ENCODE measurements at places on chromosomes 12 and 14.
A peak's percentile ranks its signal among the peaks of the same experiment; 100 is the strongest.

GRCh38 chr12:100266585-100266834, 369 bp downstream of the DEPDC4 start:
- DNase-seq, result no peak

GRCh38 chr14:90724866-90725265, 91.4 kb downstream of the TTC7B start:
- no peak for DNase-seq

DNA sequence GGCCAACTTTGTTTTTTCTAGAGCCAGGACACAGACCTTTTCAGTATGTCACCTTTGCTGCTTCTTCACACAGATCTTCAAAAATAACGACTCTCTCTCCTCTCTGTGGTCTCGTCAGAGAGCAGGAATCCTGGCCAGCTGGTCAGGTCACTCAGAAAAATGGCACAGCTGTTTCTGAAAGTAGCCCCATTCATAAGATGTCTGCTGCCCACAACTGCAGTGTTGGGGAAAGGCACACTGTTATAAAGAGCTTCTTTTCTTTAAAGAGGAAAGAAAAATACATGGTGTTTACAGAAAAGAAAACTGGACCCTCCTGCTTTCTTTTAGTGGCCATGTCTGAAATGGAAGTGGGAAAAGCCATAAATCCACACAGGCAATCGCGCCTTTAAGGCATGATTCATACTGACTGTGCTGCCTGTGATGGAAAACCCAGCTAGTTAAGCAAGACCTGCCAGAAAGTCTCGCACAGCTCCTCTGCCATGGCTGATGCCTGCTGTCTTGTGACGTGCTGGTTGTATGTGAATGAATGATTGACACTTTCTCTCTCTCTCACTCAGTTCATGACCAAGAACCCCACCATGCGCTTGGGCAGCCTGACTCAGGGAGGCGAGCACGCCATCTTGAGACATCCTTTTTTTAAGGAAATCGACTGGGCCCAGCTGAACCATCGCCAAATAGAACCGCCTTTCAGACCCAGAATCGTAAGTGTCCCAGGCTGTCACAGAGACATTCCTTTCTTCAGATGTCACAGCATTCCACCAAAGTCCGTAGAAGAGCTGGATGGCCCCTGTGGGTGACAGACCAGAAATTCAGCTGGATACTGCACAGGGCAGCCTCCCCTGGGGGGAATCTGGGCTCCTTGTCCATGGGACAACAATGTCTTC, 147.9 kb upstream of the HIF1A start:
- peak; percentile 77 for DNase-seq

- DNase-seq, result no peak
These were observed 52.1 kb upstream of the ATP2B1 start for GRCh38 chr12:89760783-89761182.

DNA sequence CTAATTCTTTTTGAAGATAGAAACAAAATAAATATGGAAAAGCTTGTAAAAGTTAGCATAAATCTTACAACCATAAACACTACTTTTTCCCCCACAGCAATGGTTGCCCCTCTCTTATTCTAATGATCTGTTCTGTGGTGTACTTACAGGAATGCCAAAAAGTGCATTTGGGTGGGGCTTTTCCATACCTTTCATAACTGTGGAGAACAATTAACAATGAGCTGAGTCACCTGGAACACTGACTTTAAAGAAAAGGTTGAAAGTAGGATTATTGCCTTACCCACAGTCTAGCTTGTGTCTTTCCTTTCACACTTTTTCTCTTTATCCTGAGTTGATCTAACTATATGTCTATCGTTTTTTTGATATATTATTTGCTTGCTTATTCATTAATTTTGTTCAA, 86.9 kb downstream of the TPH2 start:
- DNase-seq, result no peak

GRCh38 chr14:99664058-99664936, 19.4 kb downstream of the HHIPL1 start:
- DNase-seq, result no peak

DNA sequence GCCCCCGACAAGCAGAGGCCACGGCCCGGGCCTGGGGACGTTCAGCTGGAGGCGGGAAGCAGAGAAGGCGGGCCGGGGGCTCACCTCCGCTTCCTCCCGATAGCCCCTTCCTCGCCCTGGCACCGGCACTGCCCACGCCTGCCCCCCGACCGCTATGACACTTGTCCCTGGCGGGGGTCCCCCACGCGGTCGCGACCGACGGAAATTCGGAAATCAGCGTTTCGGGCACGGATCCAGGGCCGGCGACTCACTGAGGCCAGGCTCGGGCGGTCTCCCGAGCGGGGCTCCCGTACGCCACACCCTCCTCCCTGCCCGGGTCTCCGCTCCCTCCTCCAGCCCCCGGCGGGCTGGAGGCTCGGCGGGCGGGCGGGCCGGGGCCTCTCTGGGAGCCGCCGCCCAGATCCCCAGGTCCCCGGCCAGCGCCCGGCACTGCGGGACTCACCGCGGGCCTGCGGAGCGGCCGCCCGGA, 581 bp downstream of the PITPNM2 start:
- DNase-seq, result peak; percentile 60

DNA sequence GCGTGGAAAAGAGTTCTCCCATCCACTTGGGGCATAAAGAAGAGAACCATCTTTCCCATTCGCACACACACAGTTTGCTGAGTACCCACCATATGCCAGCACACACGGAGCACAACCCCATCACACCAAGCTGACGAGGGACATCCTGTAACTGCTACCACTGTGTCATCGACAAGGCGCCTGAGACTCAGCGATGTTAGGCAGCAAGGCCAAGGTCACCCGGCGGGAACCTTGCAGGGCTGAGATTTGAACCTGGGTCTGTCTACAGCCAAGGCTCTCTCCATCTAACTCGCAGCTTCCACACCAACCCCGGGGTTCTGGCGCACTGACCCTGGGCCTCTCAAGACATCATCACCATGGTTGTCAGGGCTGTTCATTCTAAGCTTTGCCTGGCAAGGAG, 60.0 kb downstream of the CCDC85C start:
- no peak for DNase-seq

DNA sequence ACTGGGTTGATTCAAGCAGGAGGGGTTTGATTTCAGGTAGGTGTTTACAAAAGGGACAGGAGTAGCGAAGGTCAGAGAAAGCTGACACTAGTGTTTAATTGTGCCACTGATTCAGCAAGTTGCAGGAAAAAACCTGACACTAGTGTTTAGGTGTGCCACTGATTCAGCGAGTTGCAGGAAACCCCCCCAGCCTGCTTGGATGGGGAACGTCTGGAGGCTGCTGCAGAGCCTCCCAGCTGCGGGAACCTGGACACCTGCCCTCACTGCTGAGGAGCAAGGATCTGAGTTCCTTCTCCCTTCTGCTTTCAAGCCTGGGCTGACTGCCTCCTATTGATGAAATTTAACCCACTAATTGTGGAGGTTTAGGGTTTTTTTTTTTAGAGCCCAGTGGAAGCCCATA, 84.2 kb downstream of the AVPR1A start:
- DNase-seq, result no peak

DNA sequence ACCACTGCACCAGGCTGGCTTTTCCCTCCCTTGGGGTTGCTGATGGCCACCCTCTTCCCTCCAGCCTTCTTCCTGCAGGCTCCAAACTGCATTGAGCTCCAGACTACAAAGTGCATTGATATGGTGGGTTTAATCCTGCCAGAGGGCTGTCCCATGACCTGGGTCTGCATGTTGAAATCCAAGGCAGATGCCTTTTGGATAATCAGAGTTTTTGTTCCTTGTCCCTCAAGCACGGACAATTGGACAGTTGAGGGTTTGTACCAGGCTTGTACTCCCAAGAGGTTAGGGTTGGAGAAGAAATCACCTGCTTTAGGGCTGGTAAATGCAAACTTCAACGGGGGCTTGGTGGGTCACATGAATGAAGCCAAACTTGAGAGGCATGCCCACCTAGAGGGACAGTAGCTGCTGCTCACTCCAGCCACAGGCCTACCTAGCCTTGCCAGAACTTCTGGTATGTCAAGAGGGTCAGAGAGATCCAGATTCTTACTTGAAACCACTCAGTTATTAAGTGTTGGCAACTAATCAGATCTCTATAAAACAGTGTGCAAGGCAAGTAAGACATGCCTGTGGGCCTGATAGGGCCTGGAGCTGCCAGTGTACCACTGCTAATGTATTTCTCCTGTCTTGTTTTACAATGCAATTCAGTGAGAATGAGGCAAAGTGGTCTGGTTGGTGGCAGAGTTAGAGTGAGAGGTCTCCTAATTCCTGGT, 21.7 kb upstream of the KRT83 start:
- DNase-seq, result no peak

DNA sequence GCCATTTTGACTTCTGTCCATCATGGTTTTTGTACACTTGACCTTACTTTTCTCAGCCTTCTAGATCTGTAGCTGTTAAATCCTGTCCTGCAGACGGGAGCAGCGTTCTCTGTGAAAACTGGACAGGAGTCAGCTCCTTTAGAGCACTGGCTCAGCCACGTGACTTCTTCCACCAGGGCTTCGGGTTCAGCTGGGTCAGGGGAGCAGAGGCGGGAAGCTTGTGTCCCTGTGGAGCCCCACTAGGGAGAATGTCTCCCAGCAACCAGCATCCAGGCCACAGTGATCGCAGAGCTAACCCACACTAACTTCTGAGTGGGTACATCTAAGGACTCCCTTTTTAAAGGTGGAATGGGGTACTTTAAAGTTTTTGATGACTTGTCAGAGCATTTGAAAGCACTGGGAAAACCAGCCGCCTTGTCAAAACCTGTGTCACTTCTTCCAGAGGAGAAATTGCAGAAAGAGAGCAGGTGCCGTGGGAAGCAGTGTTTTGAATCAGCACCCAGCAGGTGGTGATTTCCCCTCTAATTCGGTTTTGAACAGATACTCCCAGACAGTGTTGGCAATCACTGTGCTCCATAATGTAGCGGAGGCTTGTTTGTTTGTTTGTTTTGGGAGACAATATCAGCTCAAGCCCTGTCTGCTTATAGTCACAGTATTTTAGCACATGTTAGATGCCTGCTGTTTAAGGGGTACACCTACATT, 17.9 kb downstream of the DERA start:
- peak; percentile 28 for DNase-seq

GRCh38 chr12:69392179-69392928, 32.8 kb downstream of the YEATS4 start:
- no peak for DNase-seq

DNA sequence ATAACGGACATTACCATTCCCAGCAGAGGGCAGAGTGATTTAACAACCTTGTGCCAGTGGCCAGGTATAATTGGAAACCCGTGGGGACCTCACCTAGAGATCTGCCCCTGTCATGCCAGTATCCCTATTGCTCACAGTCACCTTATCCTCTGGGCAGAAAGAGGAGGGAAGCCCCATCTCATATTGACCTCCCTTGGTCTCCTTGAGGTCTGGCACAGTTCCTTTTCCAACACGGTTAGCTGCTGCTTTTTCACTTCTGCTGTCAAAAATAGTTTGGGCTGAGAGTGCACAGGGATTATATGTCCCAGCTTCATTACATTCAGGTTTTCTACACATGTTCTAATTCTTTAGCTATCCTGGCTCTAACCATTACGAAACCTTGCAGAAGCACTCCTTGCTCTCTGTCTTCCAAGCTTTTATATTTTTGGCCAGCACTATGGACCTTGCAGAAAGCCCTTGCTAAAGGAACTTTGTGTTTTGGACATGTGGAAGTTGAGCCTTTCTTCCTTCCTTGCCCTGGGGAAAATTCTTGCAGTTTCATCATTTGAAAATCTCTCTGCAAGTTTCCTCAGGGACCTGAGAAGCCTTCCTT, 111.7 kb upstream of the MIS18BP1 start:
- DNase-seq, result no peak

GRCh38 chr12:119678459-119678858, 10.5 kb downstream of the PRKAB1 start:
- peak; percentile 38 for DNase-seq

- no peak for DNase-seq
These were observed 147.7 kb upstream of the VASH1 start for GRCh38 chr14:76613616-76614015.

GRCh38 chr12:43758247-43758727, 303 bp downstream of the PUS7L start:
- peak; percentile 57 for DNase-seq

- no peak for DNase-seq
These were observed 40.3 kb downstream of the CEP128 start for GRCh38 chr14:80901260-80901659.

DNA sequence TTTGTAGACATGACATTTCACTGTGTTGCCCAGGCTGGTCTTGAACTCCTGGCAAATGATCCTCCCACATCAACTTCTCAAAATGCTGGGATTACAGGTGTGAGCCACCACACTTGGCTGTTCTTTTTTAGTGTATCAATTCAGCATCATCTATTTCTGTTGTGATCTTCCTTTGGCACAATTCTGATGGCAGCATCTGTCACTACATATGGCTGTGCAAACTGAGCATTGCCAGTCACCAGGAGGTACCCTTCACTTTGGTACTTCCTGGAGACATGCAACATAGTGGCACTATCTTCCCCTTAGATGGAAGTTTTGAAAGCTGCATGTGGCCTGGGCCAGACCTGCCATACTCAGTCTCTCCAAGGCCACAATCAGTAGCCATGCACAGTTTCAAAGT, 467.1 kb upstream of the TMPO start:
- no peak for DNase-seq

GRCh38 chr12:39617887-39618286, 1.7 kb downstream of the ABCD2 start:
- DNase-seq, result no peak

DNA sequence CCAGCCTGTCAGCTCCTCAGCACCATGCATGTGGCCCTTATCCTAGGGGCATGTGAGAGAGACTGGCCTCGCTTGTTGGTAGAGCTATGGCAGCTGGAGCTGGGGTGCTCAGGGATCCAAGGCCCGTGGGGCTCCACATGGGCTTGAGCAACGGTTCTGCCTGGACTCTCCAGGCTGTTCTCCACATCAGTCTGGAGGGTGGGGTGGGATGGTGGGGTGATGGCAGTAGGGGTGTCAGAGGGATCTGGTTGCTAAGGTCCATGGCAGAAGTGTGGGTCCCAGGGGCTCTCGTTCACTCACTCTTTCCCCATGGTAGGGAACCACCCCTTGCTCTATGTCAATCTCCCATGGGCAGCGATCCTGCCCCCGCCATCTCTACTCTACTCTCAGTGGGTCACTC, 622.6 kb downstream of the LRFN5 start:
- no peak for DNase-seq

GRCh38 chr12:75378354-75378753, 12.5 kb upstream of the GLIPR1L2 start:
- DNase-seq, result no peak

- DNase-seq, result peak; percentile 1
These were observed 124.2 kb upstream of the MIS18BP1 start for GRCh38 chr14:45377166-45377565.

GRCh38 chr12:25882266-25882665, 76.2 kb upstream of the RASSF8 start:
- no peak for DNase-seq

GRCh38 chr14:75339059-75339458, 60.4 kb downstream of the FOS start:
- peak; percentile 56 for DNase-seq

GRCh38 chr12:70309348-70309747, 56.7 kb upstream of the KCNMB4 start:
- no peak for DNase-seq
